ENCODE measurements at places on chromosomes 4 and X.

GRCh38 chr4:101411926-101412325 lies 64.6 kb upstream of the PPP3CA start:
- no peak for DNase-seq

GRCh38 chr4:35125995-35126712 lies 1118.2 kb downstream of the ARAP2 start:
- DNase-seq, result no peak

GRCh38 chr4:122842984-122843531 lies 16.4 kb downstream of the FGF2 start:
- DNase-seq, result no peak

- no peak for DNase-seq
Observed at GRCh38 chr4:21901281-21901680, 47.3 kb downstream of the KCNIP4 start.

GRCh38 chr4:128393101-128393704 lies 105.6 kb upstream of the PGRMC2 start:
- DNase-seq, result no peak

- no peak for DNase-seq
Observed at GRCh38 chrX:24018809-24019208, 8.2 kb downstream of the KLHL15 start.

- no peak for DNase-seq
Observed at GRCh38 chr4:24910499-24910898, 2.3 kb downstream of the CCDC149 start.

GRCh38 chrX:49260221-49260985 lies 4.1 kb downstream of the FOXP3 start:
- no peak for DNase-seq

Data from Panc1 (cell line).